Left cardiac atrium (tissue), 4 donors: ENCODE measurements at places on chromosomes 13 and 19.

DNA sequence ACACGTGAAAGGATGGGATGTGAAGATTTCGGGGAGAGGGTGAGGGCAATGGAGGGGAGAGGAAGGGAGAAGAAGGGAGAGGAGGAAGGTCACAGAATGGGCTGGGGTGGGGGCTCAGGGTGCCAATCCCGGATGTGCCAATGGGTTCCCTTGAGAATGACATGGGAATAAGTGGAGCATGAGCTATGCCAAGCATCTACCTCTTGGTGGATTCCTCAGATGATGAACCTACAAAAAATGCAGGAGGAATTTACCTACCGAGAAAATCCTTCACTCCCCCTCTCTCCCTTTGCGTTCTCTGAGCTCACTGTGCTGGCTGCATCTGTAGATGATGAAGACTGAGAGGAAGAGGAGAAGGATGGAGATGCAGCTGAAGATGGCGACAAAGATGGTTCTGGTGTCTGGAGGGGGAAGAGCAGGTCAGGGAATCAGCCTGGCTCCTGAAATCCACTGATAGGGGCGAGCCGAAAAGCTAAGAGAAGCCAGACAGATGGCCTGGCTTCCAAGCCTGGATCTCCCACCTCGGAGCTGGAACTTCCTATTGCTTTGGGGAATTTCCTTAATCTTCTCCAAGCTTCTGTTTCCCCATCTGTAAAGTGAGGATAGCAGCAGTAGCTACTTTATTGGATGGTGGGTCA lies 21.6 kb downstream of the VSTM1 start:
- no peak for DNase-seq

GRCh38 chr13:67946131-67946530 lies 716.0 kb upstream of the PCDH9 start:
- DNase-seq, result no peak

DNA sequence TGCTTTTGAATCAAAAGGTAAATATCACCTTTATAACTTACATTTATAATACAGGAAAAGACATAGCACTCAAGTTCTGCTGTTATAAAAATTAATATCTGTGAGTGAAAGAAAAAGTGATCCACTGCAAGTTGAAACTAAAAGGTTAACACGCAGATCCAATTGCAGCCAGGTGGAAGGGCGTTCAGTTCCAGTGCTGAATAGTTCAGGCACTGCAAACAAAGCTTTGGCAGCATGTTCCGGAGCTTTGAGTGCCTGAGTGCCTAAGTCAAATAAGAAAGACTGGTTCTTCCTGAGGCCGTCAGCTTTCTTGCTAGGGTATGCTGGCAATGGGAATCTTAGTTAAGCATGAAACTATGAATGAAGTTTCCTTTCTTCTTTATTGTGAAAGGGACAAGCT lies 200.3 kb downstream of the LMO7 start:
- DNase-seq, result no peak

GRCh38 chr13:95603887-95604555 lies 40.5 kb downstream of the DZIP1 start:
- DNase-seq, result no peak

- DNase-seq, result no peak
Observed at GRCh38 chr19:5062195-5062594, 93.3 kb downstream of the KDM4B start.

DNA sequence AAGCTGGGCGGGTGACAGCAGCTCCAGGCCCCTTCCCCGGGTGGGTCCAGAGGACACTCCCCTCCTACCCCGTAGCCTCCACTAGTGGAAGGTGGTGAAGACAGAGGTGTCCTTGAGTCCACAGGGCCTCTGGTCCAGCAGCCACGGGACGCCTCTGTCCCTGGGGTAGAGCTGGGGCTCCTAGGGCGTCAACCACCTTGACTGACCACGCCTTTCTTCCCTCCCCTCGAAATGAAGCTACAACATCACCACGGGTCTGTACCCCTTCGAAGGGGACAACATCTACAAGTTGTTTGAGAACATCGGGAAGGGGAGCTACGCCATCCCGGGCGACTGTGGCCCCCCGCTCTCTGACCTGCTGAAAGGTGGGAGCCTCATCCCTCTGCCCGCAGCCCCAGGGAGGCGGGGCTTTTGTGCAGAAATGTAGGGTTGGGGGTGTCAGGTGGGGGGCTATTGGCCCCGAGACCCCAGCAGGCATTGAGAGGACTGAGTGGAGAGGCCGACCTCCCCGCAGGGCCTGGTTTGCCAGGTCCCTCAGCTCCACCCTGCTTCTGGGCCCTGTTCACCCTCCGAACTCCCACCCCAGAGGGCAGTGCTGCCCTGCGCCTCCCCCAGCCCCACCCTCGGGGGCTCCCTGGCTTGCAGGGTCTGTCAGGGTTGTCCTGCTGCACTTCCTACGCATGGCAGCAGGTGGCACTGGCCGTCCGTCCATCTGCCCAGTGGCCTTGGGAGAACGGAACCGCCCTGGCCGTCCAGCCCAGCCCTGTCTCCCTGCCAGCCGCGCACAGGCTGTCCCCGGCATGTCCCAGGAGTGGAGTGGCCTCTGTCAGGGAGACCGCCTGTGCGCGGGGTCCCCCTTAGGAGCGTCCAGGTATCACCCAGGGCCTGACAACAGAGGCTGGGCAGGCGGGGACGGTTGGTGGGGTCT lies 15.7 kb downstream of the STK11 start:
- peak; percentile 83 for DNase-seq

GRCh38 chr19:15197275-15197941 lies 3.4 kb downstream of the NOTCH3 start:
- no peak for DNase-seq

GRCh38 chr19:41189425-41190065 lies 3.5 kb upstream of the CYP2S1 start:
- no peak for DNase-seq

DNA sequence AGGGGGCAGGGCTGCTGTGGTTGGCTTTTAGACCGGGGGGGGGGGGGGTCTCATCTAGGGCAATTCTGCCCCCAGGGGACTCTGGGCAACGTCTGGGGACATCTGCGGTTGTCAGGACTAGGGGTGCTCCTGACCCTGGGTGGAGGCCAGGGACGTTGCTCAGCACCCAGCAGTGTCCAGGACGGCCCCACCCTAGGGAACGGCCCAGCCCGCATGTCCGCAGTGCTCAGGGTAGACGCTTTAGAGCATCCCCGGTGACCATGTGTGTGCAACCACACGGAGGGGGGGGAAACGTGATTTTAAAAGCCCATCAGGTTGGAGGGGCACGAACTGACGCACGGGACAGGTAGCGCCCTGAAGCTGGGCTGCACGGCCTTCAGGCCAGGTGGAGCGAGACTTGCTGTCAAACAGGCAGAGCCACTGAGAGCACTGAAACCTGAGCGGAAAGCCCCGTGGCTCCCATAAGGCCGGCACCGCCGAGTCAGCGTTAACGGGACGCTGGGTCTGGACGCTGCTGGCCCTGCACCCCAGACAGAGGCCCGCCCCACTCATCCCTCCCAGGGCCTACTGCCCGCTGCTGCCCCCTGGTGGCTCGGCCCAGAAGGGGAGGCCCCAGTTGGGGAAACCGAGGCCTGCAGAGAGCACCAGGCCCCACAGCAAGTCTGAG lies 8.3 kb downstream of the CACTIN start:
- peak; percentile 81 for DNase-seq

- no peak for DNase-seq
Observed at GRCh38 chr13:35484384-35484783, 7.9 kb upstream of the MAB21L1 start.
